ENCODE measurements at places on chromosomes 4 and X.
A peak's percentile ranks its signal among the peaks of the same experiment; 100 is the strongest.

DNA sequence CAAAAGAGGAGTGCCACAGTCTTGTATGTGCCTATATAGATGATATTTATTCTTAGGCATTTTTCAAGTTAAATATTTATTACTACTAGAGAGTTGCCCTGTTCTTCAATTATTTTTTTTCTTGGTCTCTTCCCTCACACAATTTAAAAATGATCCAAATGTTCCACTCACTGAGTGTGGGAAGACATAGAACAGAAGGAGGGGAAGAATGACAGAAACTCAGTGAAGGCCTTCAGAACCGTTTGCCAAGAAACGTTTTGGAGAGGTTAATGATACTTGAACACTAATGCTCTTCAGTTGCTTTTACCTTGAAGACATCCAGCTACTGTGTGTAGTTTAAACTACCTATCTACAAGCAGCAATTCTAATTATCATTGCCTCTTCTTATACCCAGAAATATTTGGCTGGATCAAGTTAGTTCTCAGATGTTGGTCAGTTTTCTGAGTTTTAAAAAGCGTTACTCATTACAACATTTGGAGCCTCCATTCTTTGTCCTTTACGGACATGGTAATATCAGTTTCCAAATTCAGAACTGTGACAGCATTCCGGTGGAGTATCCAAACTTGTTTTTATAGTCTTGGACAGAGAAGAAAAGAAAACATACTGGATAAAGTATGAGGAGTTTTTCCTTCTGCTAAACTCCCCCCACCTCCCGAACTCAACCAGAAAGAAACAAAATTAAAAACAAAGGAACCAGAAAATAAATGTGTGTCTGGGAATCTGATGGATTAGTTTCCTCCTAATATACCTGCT is 389.7 kb downstream of the SPRY1 start:
- no peak for DNase-seq

DNA sequence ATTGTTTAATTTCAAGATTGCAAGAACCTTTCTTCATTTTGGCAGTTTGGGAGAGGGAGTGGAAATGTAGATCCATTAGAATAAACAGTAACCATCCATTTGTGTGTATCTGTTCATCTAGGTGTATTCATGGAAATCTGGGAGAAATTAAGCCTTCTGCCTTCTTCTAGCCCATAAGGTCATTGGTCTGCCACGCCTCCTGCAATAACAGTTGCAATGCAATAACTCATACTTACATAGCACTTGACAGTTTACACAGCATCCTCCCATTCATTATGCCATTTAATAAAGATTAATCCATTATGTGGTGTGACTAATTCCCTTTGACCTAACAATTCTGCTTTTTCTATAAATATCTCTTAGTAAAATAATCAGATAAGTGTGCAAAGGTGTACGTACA is 42.6 kb downstream of the SHROOM4 start:
- no peak for DNase-seq

- no peak for DNase-seq
Observed at GRCh38 chr4:83065266-83065665, 30.3 kb downstream of the COPS4 start.

DNA sequence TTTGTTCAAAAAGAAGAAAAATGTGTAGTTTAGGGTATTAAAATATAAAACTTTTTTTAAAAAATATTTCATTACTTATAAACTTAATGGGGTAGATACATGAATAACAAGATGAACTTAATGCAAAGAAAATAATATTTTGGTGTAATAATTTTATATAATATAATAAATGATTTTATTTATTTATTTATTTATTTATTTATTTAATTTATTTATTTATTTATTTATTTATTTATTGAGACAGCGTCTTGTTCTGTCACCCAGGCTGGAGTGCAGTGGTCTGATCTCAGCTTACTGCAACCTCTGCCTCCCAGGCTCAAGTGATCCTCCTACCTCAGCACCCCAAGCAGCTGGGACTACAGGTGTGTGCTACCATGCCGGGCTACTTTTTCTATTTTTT is 20.8 kb upstream of the TEX13C start:
- DNase-seq, result no peak

DNA sequence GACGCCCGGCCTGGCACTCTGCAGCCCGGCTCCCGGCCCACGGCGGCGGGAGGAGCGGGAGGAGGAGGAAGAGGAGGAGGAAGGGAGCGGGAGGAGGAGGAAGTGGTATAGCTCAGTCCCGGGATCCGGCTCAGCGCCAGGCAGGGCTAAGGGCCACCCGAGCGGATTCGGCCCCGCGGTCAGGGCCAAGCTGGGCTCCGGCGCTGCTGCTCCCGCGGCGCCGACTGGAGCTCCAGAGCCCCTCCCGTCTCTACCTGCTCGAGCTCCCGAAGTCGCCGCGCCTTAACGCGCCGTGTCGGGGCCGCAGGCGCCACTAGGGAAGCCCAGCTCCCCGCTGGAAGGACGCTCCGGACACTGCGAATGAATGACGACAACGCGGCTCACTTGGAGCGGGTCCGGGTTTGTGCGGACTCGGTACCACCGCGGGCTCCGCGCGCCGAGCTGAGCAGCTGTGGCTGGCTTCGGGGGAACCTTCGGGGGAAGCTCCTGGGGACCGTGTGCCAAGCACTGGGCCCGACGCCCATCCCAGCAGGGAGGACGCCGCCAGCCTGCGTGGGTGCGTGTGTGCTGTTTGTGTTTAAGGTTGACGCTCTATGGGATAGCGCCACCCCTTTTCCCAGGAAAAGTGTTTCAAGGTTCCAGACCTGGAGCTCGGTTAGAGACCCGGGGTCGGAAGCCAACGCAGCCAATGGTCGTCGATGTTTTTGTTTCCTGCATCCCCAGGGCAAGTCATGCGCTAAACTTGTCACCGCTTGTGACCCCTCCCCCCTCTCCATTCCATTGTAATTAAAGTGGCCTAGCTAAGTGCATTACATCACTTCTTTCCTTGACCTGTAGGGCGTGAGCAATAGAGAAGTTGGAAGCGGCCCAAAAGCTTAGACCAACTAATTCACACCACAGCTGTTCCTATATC is at the start of gene TBC1D9:
Gene TBC1D9, minus strand, starts transcription at position 67 of the 913 bp plus-strand sequence. CDS start 340 bp downstream, outside the sequence.
- DNase-seq, result no peak

DNA sequence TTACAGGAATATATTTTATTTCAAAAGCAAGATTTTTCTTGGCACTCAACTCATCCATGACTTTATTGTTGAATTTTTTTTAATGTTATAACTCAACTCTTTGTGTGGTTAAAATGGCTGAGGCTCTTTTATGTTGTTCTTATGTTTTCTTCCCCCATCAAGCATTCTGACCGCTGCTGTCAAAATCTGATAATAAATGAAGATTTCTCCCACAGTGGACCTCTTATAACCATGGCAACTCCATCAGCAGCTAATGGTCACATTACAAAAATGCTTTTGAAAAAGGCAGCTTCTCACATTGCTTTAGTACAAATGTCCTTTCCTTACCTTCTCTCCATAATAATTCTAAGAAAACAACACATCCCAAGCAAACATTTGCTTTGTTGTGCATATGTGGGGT is 96.0 kb upstream of the ATOH1 start:
- DNase-seq, result no peak

- no peak for DNase-seq
Observed at GRCh38 chr4:59987289-59987688, 1212.8 kb upstream of the ADGRL3 start.

- DNase-seq, result no peak
Observed at GRCh38 chrX:68574240-68574639, 73.2 kb upstream of the STARD8 start.

GRCh38 chr4:84502333-84502954 is 3.4 kb upstream of the NKX6-1 start:
- no peak for DNase-seq

DNA sequence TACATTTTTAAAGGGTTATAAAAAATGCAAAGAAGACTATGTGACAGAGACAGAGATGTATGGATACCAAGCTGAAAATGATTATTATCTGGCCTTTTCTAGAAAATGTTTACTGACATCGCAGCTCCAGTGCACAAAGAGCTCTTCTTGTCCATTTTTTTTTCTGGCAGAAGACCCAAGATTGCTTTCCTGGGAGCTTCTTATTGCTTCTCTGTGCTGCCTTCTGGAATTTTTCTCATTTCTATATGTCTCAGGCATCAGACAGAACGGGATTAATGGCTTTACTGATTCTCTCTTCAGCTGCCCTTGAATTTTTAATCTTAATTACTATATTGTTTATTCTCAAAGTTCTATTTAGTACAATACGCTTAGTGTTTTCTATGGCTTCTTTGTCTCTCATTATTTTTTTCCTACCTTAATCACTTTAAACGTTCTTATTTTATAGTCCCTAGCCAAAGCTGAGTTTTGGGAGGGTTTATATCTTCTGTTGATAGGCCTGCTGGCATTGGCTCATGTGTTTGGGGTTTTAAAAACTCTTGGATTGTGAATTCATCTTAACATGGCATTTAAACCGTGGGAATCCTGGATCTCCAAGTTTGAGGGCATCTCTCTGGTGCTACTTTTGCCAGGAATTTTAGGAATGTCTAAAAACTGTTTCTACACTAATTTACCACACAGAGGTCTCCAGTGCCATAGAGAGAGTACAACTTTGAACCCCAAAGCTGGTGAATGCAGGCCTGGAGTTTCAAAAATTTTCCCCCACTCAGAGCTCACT is 138.9 kb upstream of the LNX1 start:
- no peak for DNase-seq

DNA sequence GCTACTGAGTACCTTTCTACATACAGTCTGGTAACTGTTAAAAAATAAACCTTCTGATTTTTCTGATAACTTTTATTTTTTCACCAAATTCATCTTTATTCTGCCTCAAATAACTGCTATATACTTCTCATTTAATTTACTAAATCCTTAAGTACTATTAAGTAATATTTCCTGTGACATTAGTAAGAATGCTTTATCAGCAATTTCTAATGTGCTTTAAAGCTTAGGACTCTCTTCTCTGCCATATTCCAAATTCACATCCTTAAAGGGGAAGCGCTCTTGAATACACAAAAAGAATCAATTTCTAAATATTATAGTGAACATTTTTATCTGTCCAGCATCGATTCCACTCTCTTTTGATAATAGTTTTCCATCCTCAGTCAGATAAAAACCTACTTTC is 81.1 kb downstream of the DCAF8L2 start:
- DNase-seq, result no peak

GRCh38 chrX:130028196-130028595 is 45.8 kb downstream of the BCORL1 start:
- DNase-seq, result peak; percentile 13

DNA sequence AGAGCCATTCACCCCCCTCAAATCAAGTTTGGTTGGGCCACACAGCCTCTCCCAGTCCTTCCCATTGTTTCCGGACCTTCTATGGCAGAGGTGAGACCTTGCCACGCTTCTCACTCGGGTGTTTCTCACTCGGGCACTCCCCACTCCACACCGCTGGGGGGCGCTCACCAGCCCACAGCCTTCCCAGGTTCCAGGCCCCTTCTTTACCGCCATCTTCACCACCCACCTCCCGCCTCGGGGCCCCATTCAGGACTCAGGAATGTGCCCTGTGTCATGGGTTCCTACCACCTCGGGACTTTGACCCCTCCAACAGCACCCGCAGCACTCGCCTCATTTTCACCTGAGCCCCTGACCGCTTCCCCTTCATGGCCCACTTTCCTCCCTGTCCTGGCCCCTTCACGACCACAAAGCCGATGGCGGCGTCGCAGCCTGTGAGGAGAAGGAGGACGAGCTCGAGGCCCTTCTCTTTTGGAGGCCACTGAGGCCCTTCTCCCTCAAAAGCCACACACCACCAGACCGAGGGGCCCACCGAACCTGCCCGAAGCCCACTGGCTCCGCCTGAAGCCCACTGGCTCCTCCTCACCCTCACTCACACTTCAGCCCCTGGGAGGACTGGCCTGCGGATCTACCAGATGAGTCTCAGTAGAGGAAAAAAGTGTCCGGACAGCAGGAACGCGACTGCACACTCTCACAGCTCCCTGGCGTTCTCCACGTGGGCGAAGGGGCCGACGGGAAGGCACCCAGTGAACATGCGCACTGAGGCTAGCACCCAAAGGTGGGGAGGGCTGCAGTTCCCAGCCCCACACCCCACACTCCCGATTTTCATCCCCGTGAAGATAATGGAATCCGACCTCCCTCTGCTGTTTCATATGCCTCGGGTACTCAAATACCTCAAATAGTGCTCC is at the start of gene PAGE1:
Gene PAGE1, minus strand, starts transcription at position 709 of the 905 bp plus-strand sequence. CDS start 1,214 bp downstream, outside the sequence.
- no peak for DNase-seq

DNA sequence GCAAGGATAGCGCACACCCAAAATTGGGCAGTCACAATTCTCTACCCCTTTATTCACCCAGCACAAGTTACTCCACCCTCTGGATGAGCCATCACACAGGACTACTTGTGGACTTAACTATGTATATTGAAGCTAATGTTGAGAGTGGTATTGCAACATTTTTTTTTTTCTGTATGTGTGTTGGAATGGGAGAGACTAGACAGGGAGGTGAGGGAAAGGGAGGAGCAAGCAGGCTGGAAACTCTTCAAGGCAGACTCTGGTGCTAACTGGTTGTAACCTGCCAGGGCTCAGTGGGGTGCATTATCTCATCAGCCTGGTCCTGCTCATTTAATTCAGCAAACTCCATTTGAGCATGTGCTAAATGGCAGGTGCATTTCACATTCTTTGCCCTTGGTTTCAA is 18.4 kb upstream of the CWH43 start:
- DNase-seq, result no peak

GRCh38 chrX:54048412-54048811 is 4.1 kb upstream of the PHF8 start:
- DNase-seq, result no peak

- DNase-seq, result no peak
Observed at GRCh38 chr4:54254915-54255246, 25.8 kb downstream of the PDGFRA start.

DNA sequence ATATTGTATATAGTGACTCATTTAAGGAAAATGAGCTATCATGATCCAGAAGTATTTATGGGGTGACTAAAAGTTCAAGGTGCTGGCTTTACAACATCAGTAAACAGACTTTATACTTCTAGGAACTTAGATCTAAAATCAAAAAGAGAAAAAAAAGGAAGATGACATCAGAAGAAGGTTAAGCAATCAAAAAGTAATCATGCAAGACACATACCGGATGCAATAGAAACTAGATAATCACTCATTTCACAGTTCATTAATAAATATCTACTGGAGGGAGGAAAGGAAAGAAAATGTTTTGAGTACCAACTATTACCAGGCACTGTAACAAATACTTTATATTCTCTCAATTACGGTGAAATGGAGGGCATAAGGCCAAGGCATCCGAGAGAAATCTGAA is 276.4 kb downstream of the SPRY1 start:
- no peak for DNase-seq

DNA sequence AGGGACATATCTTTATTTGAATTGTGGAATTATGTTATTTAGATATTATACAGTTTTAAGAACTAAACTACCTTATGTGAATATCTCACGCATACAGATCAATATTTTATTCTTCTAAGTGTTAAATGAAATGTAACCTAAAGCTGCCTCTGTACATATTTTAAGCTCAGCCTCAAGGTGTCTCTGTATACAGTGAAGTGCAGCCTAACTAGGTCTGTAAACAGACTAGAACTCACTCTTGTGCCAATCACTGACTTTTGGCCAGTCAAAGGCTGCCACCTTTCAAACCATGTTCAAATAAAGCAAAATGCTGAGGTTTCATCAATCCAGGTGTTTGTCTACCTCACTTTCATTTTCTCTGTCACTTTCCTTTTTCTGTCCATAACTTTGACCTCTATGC is 1074.5 kb upstream of the PRKX start:
- no peak for DNase-seq

GRCh38 chrX:16931371-16931770 is 15.1 kb upstream of the REPS2 start:
- no peak for DNase-seq
